Melanocyte of skin (primary cell): ENCODE measurements at places on chromosomes 7 and 10. TPM values are rescaled to one million over a fixed set of nuclear protein-coding genes. Genes with fewer than 3 reads are reported as not detected.

TRIL gene
- under 0.01 TPM in 1 of 2 replicates, not detected in the other for total RNA-seq

PLAC9 gene
- 1.4 and 3.3 TPM in 2 replicates for total RNA-seq

CPED1 gene
- total RNA-seq: 0.15 and 0.67 TPM in 2 replicates

PEX1 gene
- total RNA-seq: 17.2 and 21.1 TPM in 2 replicates

DPP6 gene
- total RNA-seq: 0.67 and 1.2 TPM in 2 replicates

PRSS37 gene
- not detected in 2 replicates for total RNA-seq

NUTM2E gene
- total RNA-seq: not detected in 2 replicates

COL26A1 gene
- under 0.01 TPM in 1 of 2 replicates, not detected in the other for total RNA-seq

DNMBP gene
- 10.3 and 13.6 TPM in 2 replicates for total RNA-seq

FAM25C gene
- total RNA-seq: not detected in 2 replicates

PIP gene
- not detected in 2 replicates for total RNA-seq

ELN gene
- 0.36 TPM in 1 of 2 replicates, not detected in the other for total RNA-seq

PIK3CG gene
- total RNA-seq: not detected in 2 replicates

LIPJ gene
- 0.36 TPM in 1 of 2 replicates, not detected in the other for total RNA-seq

STEAP4 gene
- 0.15 and 0.33 TPM in 2 replicates for total RNA-seq

GALNT17 gene
- total RNA-seq: not detected in 2 replicates

KLHDC10 gene
- total RNA-seq: 23.1 and 38.9 TPM in 2 replicates
